GM12878 (cell line): ENCODE measurements at places on chromosomes 2 and 18.

DNA sequence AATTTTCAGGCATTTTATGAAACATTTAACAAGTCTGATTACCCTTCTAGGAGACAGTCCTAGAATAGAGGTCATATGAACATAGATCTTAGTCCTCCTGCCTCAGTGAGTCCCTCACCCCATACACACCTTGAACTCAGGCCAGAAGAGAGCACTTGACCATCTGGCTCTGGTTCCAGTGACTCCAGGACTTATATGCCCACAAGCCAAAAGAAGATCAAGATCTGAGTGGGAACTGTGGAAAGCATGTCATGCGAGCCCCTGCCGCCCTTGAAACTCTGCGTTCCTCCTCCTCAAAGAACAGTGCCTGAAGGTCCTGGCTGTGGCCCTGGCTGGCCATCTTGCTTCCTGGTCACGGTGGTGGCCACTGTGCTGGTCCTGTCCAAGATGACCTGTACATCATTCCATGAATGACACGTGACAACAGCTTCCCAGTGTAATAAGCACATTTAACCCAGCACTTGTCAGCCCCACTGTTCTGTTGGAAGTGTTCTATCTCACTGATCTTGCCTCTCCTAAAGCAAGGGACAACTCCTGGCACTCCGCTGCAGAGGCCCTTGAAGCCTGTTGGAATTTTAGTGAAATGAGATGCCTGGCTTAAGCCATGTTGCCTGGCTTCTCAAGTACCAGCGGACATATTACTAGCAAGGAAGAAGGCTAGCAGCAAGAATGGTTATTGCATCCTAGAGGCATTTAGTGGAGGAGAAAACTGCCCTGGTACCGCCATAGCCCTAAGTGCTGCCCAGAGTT lies 17.6 kb downstream of the TTC32 start:
- DNase-seq, result no peak

- DNase-seq, result peak; percentile 86
These were observed 12.1 kb upstream of the ARHGEF4 start for GRCh38 chr2:130824492-130825061.

- DNase-seq, result no peak
These were observed 415.9 kb downstream of the TDRD15 start for GRCh38 chr2:21539685-21540084.

DNA sequence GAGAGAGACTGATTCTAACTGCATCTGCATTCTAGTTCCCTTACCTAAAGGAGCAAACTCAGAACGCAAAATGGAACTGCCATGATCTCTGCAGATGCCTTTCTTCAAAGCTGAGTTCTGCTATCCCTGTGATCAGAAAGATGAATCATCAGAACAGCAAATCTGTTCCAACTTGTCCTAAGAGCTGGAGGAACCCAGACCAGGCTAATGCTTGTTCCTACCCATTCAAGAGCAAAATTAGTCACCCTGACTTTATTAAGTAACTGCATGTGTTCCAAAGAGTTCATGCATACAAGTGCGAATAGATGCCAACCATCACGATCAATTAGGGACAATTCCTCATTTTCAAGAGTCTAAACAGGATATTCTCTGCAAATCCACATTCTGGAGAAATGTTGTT lies 46.5 kb downstream of the MBP start:
- no peak for DNase-seq
